ENCODE measurements at places on chromosomes 2 and 18.

- peak; percentile 10 for DNase-seq
These were observed 30.8 kb upstream of the LRP2 start for GRCh38 chr2:169393068-169393590.

DNA sequence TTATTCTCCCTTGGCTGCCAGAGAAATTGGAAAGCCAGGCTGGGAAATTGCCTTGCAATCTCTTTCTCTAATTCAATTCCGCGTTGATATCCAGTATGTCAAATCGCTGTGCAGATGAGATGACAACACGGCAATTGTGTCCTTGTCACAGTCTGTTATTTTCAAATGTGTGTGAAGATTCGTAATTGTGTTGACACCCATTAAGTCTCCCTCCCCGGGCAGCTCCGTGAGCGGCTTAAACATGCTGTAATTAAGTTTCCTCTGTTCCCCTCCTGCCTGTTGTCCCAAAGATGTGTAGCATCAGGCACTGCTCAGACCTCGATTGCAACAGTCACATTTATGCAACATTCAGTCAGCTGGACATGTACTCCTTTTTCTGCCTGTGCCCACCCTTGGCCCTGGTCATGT, 209.5 kb downstream of the LPIN1 start:
- DNase-seq, result no peak

- DNase-seq, result no peak
These were observed 288.5 kb downstream of the SP3 start for GRCh38 chr2:173676647-173677046.

- DNase-seq, result no peak
These were observed 274.7 kb downstream of the TWIST2 start for GRCh38 chr2:239122421-239123110.

DNA sequence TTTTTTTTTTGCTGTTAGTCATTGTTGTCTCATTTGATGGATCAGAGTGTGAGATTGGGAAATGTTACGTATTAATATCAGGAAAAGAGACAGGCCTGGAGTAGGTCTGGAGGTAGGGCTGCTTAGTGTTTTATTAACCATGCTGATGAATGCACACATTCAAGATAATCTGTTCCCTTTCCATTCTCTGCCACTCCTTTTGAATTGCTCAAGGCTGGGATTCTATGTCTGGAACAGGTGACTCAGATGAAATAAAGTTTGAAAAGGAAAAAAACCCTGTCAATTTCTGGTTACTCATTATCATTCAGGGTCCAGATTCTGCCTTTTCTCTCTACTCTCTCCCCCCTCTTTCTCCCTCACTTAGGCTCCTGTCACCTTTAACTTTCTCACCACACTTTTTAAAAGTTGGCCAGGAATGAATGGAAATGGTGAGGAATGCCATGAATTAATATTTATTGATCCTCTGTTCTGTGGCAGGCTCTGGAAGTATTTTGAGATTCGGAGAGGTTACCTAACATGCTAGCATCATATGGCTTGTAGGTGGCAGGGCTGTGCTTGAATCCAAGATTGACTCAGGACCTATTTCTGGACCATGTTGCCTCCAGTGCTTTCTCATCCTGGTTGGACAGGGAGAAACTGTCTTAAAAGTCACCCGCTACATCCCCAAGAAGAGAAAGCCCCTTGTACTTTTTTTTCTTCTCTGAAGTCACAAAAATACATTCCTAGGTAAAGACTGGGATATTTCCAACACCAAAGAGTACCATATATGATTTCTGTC, 40.2 kb downstream of the MAP4K4 start:
- no peak for DNase-seq

GRCh38 chr18:49365346-49365745, 95.1 kb downstream of the DYM start:
- no peak for DNase-seq

Measured in NCI-H1105 (cell line).